ENCODE measurements at places on chromosomes 5 and 9. TPM values are rescaled to one million over a fixed set of nuclear protein-coding genes. Genes with fewer than 3 reads are reported as not detected.

PCDHB7 gene
- 0.79 TPM for total RNA-seq

CER1 gene
- not detected for total RNA-seq

PTGDS gene
- 21.8 TPM for total RNA-seq

CRHBP gene
- total RNA-seq, result 0.13 TPM

PCDHGB6 gene
- 4.7 TPM for total RNA-seq
